ENCODE measurements at places on chromosomes 6 and 20. TPM values are rescaled to one million over a fixed set of nuclear protein-coding genes. Genes with fewer than 3 reads are reported as not detected.

- H3K4me1 ChIP-seq: no peaks in the 10 kb centered on the region
- no peak overlapping the region for H3K4me3 ChIP-seq
- no peaks in the 10 kb centered on the region for H3K27me3 ChIP-seq
- DNase-seq: no peak
Observed at GRCh38 chr20:53513168-53513488, 80.5 kb downstream of the ZNF217 start.

DNA sequence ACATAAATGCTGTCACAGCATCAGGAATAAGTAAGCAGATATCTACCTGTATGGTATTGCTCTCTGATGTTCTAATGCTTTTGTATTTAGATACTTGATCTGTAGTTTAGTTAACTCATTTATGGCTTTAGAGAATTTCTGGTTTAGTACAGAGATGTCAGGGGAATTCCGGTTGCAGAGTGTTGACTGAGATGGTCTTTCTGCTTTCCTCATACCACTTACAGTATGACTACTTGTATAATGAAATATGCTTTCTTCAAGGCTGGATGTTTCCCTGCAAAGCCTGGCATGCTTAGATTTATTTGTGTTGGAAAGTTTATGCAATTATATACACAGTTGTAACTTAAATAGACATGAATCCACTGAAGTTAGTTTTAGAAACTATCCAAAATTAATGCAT is 278.4 kb downstream of the CDH26 start:
- H3K27me3 ChIP-seq: no peaks in the 10 kb centered on the region
- H3K27ac ChIP-seq: no peak overlapping the region
- no peaks in the 10 kb centered on the region for H3K4me1 ChIP-seq

DNA sequence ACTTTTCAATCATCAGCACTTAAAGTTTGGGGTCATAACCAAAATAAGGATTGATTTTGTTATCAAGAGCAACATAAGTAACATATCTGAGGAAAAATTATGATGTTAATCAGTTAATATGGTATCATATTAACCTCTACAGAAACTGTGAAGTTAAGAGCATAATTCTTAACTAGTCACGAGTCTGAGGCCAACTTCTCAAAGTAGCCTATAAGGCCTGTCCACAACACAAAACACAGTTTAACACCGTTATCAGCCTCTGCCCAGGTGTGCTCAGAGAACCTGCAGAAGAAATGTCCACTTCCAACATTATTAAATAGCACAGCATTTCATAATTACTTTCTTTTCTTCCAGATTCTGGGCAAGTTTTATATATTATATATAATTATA is 1.1 kb downstream of the STX7 start:
- H3K4me3 ChIP-seq: peak overlapping the region; percentile 30
- H3K27me3 ChIP-seq: no peaks in the 10 kb centered on the region
- peaks cover 9% of the 10 kb centered on the region for H3K36me3 ChIP-seq
- peaks cover 11% of the 10 kb centered on the region for H3K4me1 ChIP-seq
- H3K27ac ChIP-seq: no peak overlapping the region
- DNase-seq: peak; percentile 11

DNA sequence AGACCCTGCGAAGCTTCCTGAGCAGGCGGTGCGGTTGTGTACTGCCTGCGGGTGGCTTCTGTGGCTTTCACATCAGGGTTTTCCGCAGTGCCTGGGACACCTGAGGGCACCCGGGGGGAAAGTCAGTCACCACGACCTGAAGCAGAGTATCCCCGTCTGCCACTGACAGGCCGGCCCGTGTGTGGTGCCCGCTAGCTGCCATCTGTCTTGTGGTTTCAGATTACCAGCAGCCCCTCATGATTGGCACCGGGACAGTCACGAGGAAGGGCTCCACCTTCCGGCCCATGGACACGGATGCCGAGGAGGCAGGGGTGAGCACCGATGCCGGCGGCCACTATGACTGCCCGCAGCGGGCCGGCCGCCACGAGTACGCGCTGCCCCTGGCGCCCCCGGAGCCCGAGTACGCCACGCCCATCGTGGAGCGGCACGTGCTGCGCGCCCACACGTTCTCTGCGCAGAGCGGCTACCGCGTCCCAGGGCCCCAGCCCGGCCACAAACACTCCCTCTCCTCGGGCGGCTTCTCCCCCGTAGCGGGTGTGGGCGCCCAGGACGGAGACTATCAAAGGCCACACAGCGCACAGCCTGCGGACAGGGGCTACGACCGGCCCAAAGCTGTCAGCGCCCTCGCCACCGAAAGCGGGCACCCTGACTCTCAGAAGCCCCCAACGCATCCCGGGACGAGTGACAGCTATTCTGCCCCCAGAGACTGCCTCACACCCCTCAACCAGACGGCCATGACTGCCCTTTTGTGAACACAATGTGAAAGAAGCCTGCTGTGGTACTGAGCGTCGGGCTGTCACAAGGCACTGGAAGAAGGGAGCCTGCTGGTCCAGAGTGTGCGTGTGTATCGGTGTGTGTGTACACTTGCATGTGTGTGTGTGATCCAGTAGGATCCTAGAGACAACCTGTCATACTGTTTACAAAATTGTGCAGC is 54.4 kb downstream of the GOPC start:
- H3K4me3 ChIP-seq: peak overlapping the region; percentile 15
- no peaks in the 10 kb centered on the region for H3K27me3 ChIP-seq
- peaks cover 2% of the 10 kb centered on the region for H3K4me1 ChIP-seq
- H3K27ac ChIP-seq: peak overlapping the region; percentile 78

- no peak overlapping the region for H3K4me3 ChIP-seq
- H3K4me1 ChIP-seq: no peaks in the 10 kb centered on the region
- no peak overlapping the region for H3K27ac ChIP-seq
- H3K27me3 ChIP-seq: no peaks in the 10 kb centered on the region
Observed at GRCh38 chr6:146700078-146700686, 101.4 kb downstream of the ADGB start.

DNA sequence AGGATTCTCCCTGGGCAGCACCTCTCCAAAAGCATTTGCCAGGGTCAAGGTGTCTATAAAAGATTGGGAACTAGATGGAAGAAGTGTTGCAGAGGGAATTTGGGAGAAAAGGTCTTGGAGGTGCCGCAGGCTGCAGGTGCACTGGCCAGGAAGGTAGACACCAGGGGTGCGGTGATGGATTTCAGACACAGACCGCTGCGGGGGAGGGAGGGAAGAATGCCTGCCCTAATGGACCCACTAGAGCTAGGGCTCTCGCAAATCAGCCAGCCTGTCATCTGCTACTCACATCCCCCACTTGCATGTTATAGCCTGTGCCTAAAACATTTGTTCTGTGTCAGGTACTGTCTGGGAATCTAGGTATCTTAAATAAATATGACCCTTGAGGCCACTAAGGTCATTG is 193.6 kb upstream of the SLC24A3 start:
- no peak for DNase-seq
- no peak overlapping the region for H3K27ac ChIP-seq
- H3K4me3 ChIP-seq: no peak overlapping the region
- no peaks in the 10 kb centered on the region for H3K36me3 ChIP-seq

DNA sequence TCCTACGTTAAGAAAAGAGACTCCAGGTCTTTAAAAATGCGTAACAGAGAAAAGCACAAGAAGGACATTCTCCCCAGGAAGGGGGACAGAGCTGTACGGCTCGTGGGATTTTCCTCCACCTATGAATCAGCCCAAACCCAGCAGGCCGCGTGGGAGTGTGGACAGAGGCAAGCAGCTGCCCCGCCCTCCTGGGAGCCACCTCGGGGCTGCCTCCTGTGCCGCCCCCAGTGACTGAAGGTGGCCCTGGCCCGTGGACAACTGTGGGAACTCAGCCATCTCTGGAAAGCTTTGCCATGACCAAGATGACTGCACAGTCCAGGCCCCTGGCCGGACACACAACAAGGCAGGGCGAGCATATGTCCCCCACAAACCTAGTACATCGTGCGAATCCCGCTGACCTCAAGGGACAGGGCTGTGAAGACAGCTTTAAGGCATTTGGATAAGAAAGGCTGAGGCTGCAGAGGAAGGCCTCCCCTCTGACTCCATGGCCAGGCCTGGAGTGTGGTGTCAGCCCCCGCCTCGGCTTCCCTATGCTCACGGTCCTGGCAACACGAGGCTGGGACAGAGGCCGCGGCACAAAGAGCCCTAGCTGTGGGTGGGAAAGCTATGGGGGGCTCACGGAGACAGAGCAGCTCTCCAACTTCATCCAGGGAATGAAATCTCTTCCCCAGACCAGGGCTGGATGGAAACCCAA is 26.9 kb downstream of the PXDC1 start:
- no peak for DNase-seq
- H3K36me3 ChIP-seq: peaks cover 4% of the 10 kb centered on the region
- no peaks in the 10 kb centered on the region for H3K4me1 ChIP-seq
- no peak overlapping the region for H3K4me3 ChIP-seq
- H3K27ac ChIP-seq: no peak overlapping the region

GRCh38 chr6:3209114-3210023 is 18.1 kb downstream of the TUBB2B start:
- no peaks in the 10 kb centered on the region for H3K4me1 ChIP-seq
- H3K4me3 ChIP-seq: no peak overlapping the region
- H3K27me3 ChIP-seq: no peaks in the 10 kb centered on the region
- H3K27ac ChIP-seq: no peak overlapping the region
- no peaks in the 10 kb centered on the region for H3K36me3 ChIP-seq

DNA sequence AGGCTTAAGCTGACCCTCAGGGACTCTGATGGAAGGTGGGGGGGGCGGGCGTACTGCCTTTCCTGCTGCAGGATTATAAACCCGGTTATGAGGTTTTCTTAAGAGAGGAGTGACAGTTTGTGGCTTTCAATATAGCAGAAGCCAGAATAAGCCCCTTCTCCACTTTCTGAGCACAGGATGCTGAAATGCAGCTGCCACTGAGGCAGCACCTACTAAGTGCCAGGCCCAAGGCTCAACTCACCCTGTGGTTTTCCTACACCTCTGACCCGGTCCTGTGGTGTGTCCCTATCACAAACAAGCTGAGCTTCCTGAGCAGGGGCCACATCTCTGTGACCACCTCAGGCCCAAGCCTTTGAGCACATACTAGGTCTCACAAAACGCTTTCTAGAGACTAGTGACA is 59.6 kb upstream of the NFATC2 start:
- no peak overlapping the region for H3K4me3 ChIP-seq
- H3K27ac ChIP-seq: no peak overlapping the region
- H3K27me3 ChIP-seq: no peaks in the 10 kb centered on the region
- peaks cover 3% of the 10 kb centered on the region for H3K36me3 ChIP-seq

GRCh38 chr20:35039146-35039545 is 53.5 kb downstream of the TRPC4AP start:
- H3K27ac ChIP-seq: peak overlapping the region; percentile 71
- peaks cover 46% of the 10 kb centered on the region for H3K4me1 ChIP-seq
- peak; percentile 98 for DNase-seq
- peaks cover 2% of the 10 kb centered on the region for H3K36me3 ChIP-seq
- no peak overlapping the region for H3K4me3 ChIP-seq

- DNase-seq: no peak
- no peak overlapping the region for H3K4me3 ChIP-seq
- H3K4me1 ChIP-seq: no peaks in the 10 kb centered on the region
- no peak overlapping the region for H3K27ac ChIP-seq
Observed at GRCh38 chr6:7721649-7722048, 4.2 kb upstream of the BMP6 start.

PRDM13 gene
- polyA plus RNA-seq: 0.03 TPM

THBD gene
- polyA plus RNA-seq: 2.6 TPM

OXT gene
- polyA plus RNA-seq: 2.7 TPM

All from small intestine (tissue), 16 donors.